CD4-positive, alpha-beta T cell treated with Interleukin-4 for 4 hours (primary cell): ENCODE measurements at places on chromosomes 1 and 21.

DNA sequence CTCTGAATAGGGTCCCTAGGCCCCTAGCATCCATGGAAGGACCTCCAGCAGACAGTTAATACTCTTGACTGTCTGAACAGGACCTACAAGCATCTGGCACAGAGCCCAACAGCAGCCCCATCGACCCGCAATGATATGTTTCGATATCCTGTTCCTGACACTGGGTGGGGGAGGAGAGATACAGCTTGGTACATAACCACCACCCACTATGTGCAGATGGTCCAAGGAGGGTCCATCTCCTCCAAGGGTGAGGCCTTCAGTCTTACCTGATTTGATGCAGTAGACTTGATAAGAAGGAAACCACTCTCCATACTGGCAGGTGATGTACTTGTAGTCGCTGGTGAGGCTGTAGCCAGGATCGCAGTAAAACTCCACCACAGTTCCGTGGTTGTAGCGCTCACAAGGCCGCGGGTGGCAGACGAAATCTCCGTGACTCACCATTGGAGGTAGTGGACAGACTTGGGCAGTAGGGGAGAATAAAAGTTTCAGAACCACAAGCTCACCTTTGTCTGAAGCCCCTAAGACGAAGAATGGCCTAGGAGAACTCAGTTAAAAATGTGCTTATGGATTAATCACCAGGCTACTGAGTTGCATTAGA, 86.0 kb upstream of the TLR5 start:
- DNase-seq: no peak

- no peak for DNase-seq
Observed at GRCh38 chr1:179776831-179777230, 33.7 kb downstream of the FAM163A start.

- DNase-seq: no peak
Observed at GRCh38 chr1:108830119-108831008, 26.5 kb downstream of the AKNAD1 start.

DNA sequence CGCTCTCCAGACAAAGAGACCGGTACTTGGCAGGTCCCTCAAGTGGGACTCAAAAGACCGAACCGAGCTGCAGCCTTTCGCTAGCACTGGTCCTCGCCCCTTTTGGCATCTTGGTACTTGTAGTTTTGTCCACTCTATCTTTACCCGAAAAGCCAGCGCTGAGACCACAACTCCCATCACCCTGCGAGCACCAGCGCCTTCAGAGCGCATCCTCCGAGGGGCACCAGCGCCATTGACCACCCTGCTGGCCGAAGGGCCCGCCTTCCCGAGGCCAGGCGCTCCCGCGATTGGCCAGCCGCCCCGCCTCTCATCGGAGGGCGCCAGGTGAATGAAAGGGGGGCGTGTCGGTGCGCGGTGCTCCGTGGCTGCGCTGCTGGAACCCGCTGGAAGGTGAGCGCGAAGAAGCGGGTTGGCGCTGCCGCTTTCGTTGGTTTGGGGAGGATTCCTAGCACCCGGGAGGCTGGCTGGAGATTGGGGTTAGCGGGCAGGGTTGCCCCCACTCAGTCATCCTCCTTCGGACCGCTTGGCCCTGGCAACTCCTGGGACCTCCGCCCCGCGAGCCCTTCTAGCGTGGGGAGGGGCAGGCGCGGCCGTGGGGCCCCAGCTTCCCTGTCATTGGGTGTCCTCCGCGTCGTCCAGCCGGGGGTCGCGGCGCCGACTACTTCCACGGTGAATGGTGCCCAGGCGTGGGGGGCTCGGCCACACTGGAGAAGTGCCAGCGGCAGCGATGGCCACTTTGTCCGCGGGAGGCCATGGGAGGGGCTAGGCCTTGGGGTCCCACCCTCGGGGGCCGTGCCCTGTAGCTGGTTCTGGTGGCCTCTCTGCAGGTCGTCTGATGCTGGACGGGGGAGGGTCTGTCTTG, at the start of gene ZBTB8B:
Gene ZBTB8B (plus strand): TSS at position 357 of the 862 bp plus-strand sequence. CDS start 5,553 bp downstream, outside the sequence.
- no peak for DNase-seq

- no peak for DNase-seq
Observed at GRCh38 chr1:11731691-11732283, 4.1 kb upstream of the AGTRAP start.

GRCh38 chr1:204996981-204997380, 46.0 kb upstream of the CNTN2 start:
- DNase-seq: no peak

DNA sequence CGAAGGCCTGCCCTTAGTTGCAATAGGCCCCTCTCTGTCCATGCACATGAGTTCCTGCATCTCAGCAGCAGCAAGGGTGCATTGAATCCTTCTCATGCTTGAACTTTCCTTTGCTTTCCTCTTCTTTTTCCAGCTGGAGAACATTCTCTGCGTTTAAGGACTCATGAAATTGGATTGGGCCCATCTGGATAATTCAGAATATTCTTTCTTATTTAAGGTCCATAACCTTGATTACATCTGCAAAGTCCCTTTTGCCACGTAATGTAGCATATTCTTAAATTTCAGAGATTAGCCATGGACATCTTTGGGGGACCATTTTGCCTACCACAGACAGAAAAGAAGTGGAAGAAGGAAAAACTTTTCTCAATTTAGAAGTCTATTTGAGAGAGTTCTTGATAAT, 159.7 kb upstream of the C21orf91 start:
- no peak for DNase-seq

DNA sequence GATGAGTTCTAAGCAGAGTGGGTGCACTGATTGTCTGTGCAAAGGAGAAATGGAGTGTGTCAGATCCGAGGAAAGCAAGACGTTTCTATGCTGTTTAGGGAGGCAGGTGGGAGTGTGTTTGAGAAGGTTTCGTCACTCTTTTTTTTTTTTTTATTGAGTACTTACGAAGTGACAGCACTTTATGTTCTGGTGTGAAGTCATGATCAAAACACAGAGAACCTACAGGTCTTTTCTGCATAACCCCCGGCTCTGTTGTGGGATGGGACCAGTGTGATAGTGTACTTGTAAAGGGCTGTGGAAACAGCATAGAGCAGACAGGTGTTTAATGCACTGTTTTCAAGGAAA, 26.7 kb downstream of the MIA3 start:
- peak; percentile 49 for DNase-seq

DNA sequence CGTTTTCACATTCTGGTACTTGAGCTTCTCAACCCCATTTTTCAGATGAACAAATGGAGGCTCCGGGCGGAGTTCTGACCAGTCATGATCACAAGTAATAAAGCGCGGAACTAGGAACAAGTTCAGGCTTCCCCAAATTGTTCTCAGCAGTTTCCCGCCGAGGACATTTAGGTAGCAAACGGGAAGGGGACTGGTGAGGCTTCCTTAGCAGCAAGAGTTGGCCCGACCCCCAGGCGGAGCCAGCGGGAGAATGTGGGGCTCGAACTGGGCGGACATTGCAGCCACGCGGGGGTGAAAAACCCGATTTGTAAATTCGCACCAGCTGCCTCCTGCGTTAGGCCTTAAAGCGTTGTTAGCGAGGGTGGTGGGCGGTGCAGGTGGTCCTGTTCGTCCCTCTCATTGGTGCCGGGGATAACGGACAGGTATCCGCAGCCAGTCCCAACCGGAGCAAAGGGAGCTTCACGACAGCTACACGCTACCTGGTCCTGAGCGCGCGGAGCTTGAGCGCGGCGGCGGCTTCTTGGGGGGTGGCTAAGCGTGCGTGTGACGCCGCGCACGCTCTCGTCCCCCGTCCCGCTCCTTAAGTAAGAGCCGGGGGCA, 15.3 kb downstream of the SEMA6C start:
- DNase-seq: peak; percentile 74

DNA sequence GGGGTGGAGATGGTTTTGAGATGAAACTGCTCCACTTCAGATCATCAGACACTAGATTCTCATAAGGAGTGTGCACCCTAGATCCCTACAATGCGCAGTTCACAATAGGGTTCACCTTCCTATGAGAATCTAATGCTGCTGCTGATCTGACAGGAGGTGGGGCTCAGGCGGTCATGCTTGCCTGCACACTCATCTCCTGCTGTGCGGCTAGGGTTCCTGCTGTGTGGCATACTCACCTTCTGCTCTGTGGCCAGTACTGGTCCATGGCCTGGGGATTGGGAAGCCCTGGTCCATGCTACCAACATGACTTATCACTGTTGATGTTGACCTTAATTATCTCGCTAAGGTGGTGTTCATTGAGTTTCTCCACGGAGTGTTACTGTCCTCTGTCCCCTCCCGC, 144.5 kb downstream of the NAV1 start:
- DNase-seq: no peak

- DNase-seq: no peak
Observed at GRCh38 chr1:33443705-33444180, 12.8 kb upstream of the PHC2 start.

- no peak for DNase-seq
Observed at GRCh38 chr1:182249201-182249676, 142.4 kb downstream of the GLUL start.

DNA sequence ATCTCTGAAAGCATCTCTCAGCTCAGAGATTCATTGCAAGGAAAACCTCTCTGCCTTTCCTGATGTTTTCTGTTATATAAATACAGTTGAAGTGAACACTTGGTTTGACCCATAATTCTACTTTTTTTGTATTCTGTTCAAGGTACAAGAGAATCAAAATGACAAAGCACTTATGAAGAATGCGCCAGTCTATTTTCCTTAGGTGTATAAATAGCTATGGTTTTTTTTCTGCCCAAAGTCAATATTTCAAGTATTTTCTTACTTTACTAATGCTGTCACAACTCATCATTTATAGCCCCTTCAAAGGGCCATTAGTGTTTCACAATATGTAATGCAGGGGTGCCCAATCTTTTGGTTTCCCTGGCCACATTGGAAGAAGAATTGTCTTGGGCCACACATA, 142.5 kb upstream of the C1orf105 start:
- no peak for DNase-seq

DNA sequence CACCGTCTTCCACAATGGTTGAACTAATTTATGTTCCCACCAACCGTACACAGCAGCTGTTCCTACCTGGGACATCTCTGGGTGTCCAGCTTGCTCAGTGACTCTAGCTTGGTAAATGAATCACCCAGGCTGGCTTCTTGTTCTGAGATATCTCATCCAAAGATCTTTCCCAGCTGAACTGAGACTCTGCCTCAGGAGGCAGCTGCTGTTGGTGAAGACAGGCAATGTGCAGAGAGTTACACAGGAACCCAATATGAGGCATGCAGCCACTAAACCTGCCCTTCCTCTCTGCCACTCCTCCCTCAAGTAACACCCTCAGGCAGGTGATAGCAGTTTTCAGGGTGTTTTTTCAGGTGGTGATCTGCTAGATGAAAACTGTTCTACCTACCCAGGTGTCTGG, 14.0 kb upstream of the FOXO6 start:
- DNase-seq: no peak

- no peak for DNase-seq
Observed at GRCh38 chr21:45329261-45330074, 41.8 kb upstream of the POFUT2 start.

DNA sequence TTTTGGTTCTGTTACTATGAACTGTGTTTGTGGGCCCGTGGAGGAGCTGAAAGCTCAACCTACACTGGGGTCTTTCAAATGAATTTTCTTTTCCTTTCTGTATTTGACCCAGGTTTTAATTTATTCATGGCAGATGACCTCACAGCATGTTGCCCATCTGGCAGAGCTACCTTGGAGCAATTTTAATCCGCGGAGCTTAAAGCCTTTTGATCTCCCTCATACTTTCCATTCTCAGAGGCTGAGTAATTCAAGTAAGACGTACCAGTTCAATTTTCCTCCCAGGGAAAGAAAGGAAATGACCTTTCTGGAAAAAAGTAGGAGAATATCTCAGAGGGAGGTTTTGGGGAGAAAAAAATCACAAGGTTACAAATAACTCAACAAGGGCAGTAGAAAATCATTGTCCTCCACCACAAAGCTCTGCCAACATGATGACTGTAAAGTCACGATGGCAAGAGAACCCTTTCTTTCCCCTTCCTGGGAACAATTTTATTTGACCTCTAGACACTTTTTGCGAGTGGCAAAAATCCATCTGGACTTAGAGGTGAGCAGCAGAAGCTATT, 21.6 kb upstream of the PCP4 start:
- no peak for DNase-seq

- DNase-seq: peak; percentile 55
Observed at GRCh38 chr1:197399755-197400521, 131.9 kb downstream of the CRB1 start.

- DNase-seq: no peak
Observed at GRCh38 chr1:196531737-196532524, 76.3 kb downstream of the KCNT2 start.

DNA sequence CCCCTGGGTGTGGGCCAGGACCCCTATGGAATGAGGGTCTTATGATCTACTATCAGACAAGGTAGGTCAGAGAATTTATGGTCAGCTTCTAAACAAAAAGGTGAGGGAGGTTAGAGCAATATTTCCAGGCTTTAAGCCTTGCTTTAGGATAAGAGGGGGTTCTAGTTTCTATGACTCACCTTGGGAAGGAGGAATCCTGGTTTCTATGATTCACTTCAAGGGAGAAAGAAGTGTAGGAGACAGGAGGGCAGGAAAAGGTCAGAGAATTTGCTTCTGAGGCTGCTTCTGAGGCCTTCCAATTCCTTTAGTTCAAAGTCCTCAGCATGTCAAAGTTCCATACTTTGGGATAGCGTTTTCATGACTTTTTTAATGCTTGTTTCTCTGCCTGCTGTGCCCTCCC, 35.2 kb downstream of the RGL1 start:
- DNase-seq: no peak

DNA sequence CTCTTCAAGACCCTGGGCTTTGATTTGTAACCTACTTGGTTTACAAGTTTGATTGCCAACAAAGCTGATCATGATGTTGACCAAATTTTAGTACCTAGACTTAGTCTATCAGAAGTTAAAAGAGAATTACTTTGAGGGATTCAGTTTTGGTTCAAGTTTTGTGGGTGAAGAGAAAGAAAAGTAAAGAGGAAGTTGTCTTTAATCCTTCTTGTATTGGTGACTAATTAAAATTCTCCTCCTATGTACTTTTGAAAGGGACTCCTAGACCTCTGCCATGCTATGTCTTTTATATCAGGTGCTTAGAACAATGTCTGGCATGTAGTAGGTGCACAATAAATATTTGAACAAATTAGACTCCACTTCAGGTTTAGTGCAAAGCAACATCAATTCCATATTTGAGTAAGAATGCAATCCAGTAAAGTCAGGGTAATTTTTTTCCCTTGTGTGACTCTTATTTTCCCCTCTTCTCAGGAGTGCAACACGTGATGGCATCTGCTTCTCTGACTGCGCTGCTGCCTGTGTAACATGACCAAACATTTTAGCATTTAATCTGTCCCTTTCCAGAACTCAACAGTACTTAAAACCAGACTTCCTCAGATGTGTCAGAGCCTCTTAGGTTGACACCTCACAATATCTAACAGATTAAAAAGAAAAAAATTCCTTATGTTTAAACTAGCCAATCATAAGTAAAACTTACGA, 41.1 kb upstream of the KCNQ4 start:
- DNase-seq: no peak

DNA sequence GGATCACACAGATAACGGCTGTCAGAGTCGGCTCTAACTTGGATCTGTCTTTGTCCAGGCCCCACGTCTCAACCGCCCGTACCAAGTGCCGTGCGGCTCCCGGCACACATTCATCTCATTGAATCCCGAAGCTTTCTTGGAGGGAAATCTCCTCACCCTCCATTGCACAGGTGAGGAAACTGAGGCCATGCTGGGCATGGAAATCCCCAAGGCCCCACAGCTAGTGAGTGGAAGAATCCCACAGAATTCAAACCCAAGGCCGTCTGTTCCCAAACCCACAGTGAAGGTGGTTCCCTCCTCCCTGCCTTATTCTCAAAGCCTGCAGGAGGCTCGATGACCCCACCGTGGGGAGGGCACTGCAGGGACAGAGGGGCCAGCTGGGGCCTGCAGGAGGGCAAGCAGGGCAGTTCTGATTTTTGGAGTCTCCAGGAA, 437.9 kb downstream of the MATN1 start:
- DNase-seq: no peak
